ENCODE measurements at places on chromosomes 12 and 14.

DNA sequence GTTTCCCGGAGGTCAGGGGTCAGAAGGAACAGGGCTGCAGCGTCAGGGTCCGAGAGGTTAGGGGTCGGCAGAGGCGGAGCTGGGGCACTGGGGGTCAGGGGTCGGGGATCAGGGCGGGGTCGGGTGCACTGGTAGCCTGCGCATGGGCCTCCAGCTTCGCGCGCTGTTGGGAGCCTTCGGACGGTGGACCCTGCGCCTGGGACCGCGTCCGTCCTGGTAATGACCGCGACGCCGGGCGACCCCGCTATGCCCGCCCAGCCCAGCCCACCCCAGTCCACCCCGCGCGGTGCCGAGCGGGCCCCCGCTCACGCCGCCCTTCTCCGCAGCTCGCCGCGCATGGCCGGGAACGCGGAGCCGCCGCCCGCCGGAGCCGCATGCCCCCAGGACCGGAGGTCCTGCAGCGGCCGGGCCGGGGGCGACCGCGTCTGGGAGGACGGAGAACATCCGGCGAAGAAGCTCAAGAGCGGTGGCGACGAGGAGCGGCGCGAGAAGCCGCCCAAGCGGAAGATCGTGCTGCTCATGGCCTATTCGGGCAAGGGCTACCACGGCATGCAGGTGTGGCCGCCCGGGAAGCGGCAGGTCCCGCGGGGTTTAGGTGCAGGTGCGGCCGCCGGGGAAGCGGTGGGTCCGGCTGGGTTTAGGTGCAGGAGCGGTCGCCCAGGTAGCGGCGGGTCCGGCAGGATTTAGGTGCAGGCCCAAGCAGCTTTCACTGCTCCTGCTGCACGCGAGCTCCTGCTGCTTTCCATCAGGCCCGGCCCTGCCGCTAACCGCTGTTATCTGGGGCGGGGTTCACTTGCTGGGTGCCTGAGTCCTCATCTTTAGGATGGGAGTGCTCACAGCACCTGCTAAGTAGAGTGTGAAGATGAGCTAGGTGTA, 743 bp downstream of the PUS1 start:
- DNase-seq: no peak

DNA sequence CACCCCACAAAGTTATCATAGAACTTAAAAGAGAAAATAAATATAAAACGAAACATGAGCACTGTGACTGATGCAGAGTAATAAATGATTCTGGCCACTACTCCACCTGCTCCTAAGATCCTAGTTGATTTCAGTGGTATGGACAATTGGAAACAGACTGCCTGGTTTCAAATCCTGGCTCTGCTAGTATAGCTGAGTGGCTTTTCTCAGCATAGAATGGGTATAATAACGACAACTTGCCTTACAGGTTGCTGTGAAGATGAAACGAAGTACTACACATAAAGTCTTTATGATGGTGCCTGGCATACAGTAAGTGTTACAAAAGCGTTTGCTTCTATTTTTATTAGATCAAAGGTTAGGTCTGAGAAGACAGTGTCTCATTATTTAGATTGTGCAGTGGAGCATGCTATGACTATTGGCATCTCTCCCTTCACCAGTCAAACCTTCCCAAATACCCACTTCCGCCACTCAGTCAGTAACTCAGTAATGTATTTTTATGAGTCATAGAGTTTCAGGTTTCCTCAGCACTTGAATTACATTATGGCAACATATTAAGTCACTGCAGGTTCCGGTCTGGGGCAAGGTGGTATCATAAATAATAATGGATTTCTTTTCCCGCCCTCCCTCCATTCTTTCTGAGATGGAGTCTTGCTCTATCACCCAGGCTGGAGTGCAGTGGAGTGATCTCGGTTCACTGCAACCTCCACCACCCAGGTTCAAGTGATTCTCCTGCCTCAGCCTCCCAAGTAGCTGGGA, 29.7 kb upstream of the NR2C1 start:
- DNase-seq: no peak

DNA sequence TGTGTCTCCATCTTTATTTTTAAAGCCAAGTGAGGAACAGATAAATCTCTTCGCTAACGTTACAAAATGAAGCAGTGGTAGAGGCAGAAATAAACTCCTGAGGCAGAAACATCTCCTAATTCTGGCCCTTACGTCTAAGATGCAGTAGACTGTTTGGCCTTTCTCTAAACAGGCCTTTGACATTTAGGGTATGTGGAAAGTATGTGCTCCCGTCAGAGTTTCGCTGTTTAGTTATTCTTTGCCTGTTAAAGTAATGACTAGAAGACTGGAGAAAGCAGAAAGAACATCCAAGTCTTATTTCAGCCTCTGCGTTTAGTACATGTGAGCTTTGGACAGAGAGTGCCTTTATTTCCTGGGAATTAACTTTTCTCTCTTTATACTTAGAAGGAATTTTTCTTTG, 216.6 kb downstream of the RAD51B start:
- DNase-seq: no peak

GRCh38 chr12:103011974-103012763, 54.7 kb downstream of the ASCL1 start:
- DNase-seq: no peak

GRCh38 chr12:107461222-107461975, 224.2 kb upstream of the PWP1 start:
- DNase-seq: no peak

- peak; percentile 7 for DNase-seq
These were observed 136.1 kb downstream of the PAPOLA start for GRCh38 chr14:96638041-96638855.

Data from omental fat pad (tissue), 4 donors.